ENCODE measurements at places on chromosomes 2 and 18.
A peak's percentile ranks its signal among the peaks of the same experiment; 100 is the strongest.

GRCh38 chr2:9791711-9792110 lies 51.6 kb upstream of the TAF1B start:
- DNase-seq = no peak

DNA sequence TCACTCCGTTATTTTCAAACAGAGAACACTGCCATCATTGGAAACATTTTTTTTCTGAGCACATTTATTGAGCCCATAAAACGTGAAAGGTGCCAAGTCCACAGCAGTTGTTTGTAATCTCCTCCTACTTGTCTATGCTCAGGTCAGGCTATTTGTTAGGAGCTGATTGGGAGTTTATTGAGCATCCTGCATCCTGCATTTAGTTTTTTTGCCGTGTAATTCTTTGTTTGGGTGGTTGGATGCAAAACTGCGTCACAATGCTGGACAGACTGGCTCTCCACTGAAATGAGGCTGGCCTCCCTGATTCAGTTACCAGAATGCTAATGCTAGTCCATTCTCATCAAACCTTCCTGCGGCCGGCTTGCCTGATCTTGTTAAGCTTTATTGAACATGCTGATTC lies 71.4 kb downstream of the RAPGEF4 start:
- no peak for DNase-seq

DNA sequence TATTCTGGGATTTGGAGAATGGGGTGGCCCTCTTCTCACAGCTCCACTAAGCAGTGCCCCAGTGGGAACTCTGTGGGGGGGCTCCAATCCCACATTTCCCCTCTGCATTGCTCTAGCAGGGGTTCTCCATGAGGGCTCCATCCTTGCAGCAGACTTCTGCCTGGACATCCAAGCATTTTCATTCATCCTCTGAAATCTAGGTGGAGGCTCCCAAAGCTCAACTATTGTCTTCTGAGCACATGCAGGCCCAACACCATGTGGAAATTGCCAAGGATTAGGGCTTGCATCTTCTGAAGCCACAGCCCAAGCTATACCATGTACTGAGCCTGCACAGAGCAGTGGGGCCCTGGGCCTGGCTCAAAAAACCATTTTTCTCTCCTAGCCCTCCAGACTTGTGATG lies 162.4 kb upstream of the CWC22 start:
- DNase-seq = peak; percentile 13

DNA sequence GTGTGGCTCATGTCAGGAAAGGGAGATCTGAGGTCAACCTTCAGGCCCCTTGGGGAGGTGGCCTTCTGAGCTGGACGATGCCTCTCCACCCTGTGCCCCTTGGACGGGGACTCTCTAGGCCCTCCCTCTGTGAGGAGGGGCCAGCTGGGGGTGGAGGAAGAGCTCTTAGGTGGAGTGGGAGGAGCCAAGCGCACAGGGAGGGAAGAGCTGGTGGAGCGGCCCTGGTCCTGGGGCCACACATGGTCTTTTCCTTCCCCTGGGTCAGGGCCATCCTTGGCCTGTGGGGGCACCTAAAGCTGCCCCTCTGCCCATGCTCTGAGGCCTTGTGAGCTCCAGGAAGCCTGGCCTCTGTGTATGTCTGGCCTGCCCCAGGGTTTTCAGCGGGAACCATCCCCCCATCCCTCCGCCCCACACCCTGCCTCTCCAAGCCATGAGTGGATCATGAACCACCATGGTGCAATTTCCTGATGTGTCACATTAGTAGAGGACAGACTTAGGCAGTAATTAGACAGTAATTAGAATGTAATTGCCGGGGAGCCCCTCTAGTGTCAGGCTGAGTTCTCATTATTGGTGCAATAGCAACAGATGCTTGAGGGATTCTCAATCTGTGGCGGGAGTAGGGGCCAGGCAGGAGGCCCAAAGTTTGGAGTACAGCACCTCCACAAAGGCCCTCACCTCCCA lies 63.0 kb downstream of the GLI2 start:
- peak; percentile 63 for DNase-seq

GRCh38 chr2:174008720-174009119 lies 43.5 kb upstream of the SP3 start:
- no peak for DNase-seq

GRCh38 chr2:140600116-140600515 lies 1530.7 kb downstream of the LRP1B start:
- peak; percentile 23 for DNase-seq

DNA sequence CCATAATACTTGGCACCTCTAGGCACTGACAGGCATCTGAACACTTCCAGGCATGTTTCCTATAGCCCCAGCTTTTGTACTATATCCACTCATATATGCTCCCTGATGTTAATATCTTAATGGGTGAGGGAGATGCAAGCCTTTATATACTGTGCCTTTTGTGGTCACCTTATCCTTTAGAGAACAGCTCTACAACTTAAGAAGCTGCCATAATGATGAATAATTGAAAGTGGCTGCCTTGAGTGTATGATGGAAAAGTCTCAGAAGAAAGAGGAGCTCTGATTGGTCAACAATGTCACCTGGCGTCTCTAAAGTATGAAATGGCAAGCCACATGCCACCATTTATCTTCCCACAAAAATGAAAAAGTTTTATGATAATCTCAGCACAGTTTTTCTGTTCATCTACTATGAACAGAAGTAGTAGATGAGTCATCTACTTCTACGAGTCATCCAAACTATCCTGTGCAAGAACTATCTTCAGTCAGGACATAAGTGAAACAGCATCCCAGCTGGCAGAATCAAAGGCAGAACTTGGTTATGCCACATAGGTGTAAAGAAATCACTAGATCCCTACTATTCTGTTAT lies 997.9 kb upstream of the CELF4 start:
- DNase-seq = no peak

DNA sequence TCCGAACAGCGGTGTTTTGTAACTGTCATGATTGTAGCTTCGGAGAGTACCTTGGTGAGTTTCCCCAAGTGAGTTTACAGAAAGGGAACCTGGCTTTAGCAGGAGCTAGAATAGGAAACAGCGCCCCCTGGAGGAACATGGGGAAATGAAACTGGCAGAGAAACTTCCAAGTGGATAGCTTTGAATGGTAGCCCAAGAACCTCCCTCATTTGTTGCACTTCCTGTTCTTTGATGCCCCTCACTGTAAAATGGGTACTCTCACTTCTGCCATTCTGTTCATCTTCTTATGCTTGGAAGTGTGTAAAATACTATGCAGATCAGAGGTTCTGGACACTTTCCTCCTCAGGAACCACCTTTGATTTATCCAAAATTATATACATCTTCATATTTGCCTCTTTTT lies 36.2 kb downstream of the CHST10 start:
- DNase-seq = peak; percentile 90

Data from mesendoderm (in vitro differentiated cells).